ENCODE measurements at places on chromosomes 7 and 10.

- DNase-seq, result no peak
Observed at GRCh38 chr10:49309691-49310411, 10.9 kb downstream of the C10orf71 start.

DNA sequence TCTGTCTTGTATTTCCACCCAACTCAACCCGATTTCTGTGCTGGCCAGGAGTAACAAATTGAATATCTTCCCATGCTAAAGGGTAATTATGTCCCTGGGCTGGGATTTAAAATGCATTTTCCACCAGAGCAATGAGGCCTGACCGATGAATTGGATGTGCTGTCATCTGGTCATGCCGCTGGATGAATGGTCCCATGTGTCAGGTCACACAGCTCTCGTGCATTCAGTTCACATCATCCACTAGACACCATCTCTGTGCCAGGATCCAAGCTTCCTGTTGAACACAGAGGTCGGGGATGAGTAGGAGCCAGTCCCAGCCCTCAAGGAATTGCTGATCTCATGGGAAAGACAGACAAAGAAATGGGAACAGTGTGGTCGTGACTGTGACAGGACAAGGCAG is 200.8 kb downstream of the ADRA2A start:
- no peak for DNase-seq

- DNase-seq, result no peak
Observed at GRCh38 chr10:122225330-122225729, 45.8 kb upstream of the BTBD16 start.

GRCh38 chr7:35505066-35505465 is 189.9 kb downstream of the HERPUD2 start:
- no peak for DNase-seq

- no peak for DNase-seq
Observed at GRCh38 chr10:98963608-98964007, 272.0 kb downstream of the HPSE2 start.

- DNase-seq, result no peak
Observed at GRCh38 chr10:108230478-108231170, 1066.1 kb upstream of the SORCS1 start.

DNA sequence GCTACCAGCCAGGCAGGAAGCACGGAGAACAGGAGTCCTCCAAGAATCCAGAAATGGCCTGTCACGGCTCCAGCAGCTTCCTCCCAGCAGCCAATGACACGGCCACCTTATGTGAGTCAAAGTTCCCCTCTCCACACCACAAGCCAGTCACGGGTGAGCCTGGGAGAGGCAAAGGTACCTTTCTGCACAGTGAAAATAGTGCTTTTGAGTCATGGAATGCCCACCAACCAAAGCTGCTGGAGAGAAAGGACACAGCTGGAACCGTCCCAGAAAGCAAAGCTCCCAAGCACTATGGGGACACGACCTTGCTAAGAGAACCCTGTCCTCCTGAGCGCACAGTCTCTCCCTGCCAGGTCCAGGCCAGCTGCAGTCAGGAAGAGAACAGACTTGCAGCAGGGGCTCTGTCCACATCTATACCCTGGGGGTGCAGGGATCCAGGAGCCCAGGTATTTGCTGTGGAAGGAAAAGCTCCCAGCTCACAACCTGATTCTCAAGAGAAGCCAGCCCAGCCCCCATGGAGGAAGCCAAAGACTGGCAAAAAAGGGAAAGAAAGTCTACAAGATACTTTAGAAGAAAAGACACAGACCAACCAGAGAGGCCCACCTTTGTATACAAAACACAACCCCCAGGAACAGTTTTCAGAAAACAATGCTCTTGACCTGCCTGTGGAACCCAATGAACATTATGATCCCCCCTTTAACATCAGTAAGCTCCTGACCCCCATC is 24.4 kb downstream of the C10orf71 start:
- DNase-seq, result no peak

DNA sequence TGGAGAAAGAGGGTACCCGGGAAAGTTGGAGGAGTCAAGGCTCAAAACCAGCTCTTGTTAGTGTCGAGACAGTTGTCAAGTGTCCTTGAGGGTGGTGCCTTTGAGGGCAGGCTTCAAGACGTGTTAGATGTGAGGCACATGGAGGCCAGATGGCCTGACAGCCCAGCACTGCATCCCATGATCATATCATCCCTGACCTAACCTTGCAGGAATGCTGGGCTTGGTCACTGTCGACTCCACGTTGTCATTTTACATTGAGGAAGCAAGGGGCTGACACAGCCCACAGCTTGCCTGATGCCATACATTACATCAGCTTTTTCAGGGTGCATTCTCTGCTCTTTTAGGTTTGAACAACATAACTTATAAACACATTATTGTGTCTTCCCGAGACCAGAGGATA is 114.1 kb downstream of the ABCA13 start:
- no peak for DNase-seq

DNA sequence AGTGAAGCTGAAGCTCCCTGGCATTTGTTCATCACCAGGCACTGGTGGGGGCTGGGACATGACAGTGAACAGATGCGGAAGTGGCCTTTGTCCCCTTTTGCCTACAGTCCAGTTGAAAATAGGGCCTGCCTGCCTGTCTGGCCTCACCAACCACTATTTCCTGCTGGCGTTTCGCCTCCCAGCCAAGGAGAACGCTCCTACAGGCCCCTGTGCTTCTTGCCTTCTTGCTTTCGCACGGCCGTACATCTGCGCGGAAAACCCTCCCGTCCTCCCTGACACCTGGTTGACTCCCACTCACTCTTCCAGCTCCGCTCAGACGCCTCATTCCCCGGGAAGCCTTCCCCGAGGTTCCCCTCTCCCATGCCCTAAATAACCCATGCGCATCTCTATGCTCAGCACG is 317.3 kb downstream of the PRPF18 start:
- DNase-seq, result no peak

- DNase-seq, result no peak
Observed at GRCh38 chr7:112122144-112122543, 84.1 kb downstream of the DOCK4 start.

- DNase-seq, result no peak
Observed at GRCh38 chr7:115740043-115740442, 290.5 kb downstream of the TFEC start.

DNA sequence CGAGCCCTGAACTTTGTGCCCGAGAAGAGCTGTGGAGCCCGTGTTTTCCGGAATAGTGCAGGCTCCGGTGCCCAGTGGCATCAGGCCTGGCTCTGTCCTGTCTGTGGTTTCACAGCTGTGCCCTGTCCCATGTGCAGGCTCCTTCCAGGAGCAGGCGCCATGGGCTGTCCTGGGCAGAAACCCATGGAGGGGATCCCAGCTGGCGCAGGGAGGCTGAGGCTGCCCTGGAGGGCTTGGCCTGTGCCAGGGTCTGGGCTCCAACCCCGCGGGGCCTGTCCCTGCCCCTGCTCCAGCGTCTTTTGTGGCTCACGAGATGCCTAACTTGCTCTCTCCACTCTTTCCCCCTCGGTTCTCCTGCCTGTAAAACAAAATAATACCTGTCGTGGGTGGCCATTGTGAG is 23.3 kb upstream of the CRHR2 start:
- no peak for DNase-seq

GRCh38 chr7:150716368-150716767 is at the start of gene GIMAP1:
Gene GIMAP1 (plus strand): TSS chr7:150716613. CDS start chr7:150719048, 2,435 bp downstream.
- no peak for DNase-seq

GRCh38 chr10:16521311-16522016 is at the start of gene C1QL3:
Gene C1QL3 (minus strand): TSS chr10:16521879. CDS start chr10:16521065, 814 bp downstream.
- DNase-seq, result peak; percentile 5

DNA sequence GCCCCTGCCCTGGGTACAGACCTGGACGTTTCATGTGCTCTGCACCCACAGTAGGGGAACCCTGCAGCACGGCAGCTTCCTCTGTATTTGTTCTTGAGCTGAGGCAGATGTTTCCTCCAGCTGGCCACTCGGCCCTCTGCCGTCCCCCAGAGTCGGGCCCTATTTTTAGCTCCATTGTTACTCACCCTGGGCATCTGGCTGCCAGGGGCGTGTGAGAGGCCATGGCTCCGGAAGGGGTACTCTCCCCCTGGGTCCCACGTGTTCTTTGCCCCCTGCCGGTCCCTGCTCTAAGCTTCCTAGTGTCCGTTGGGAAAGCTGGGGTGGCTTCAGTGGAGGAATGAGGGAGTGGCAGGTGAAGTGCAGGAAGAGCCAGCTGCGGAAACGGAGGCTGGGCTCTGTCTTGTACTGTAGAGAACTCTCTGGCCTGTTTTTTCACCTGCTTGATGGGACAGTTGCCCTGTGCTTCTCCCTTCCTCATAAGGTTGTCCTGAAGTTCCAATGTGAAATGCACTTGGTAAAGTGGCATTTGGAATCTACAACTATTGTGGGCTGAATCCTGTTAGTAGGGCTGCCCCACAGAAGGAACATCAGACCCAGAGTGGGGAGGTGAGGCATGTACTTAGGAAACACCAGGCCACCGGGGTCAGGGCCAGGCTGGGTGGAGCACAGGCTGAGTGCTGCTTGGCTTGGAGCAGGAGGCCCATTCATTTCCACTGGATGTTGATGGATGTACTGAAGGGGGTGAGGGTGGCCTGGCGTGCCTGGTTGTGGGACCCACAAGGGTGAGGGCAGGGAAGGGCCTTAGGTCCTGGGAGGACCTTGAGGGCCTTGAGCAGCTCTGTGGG is 30.6 kb downstream of the PALD1 start:
- peak; percentile 68 for DNase-seq

Measured in NCI-H510A treated with DMSO at 0.1 percent for 48 hours (cell line).